ENCODE measurements at places on chromosomes 5 and 9. TPM values are rescaled to one million over a fixed set of nuclear protein-coding genes. Genes with fewer than 3 reads are reported as not detected.
A peak's percentile ranks its signal among the peaks of the same experiment; 100 is the strongest.

DNA sequence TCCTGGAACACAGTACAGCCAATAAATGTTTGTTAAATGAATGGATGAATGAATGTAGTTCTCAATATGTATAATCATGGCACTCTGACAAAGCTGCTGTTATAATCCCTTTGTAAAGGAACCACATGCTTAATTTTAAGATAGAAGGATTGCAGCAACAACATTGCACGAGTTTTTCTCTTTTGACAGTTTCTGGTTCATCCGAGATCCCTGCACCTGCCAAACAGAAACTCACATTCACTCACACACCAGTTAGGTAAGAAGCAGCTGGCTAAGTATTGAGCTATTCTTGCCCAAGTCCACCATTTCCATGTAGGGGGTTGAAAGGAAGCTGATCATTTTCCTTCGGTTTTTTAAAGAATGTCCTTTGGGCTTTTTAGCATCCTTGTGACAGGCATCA lies 133.7 kb upstream of the MAP1B start:
- DNase-seq, result no peak

GABRA1 gene
- total RNA-seq, result not detected

GRCh38 chr9:79883073-79883645 lies 311.4 kb downstream of the TLE4 start:
- no peak for DNase-seq

DNA sequence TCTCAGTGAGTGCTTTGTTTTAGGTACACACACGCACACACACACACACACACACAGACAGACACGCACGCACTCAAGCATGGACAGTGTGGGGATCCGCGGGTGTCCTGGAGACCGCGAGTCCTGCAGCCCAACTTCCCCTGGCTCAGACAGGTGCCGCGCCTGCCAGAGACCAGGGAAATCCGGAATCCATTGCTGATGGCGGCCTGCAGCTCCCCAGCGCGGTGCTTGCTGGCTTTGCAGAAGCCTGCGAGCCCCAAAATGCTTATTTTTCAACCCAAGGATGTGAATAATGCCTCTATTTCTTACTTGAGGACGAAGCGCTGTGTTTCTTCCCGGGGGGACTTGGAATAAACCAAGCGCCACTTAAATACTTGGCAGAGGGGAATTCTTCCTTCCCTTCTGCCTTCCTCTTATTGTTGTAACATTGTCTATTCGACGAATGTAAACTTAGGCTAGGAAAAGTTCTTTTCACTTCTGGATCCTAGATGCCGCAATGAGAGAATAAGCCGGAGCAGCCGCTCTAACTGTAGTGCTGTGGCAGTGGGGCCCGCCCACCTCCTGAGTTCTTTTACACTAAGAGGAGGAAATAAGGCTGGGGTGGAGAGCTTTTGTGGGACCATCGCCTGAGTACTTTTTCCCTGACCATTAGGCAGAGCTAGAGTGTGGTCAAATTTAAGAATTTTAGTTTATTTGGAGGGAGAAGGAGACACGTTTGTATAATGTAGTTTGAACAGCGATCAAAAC lies 802 bp downstream of the ITGA2 start:
- peak; percentile 21 for DNase-seq

SREK1 gene
- 76.7 TPM for total RNA-seq

- no peak for DNase-seq
These were observed 15.8 kb upstream of the TTC23L start for GRCh38 chr5:34822956-34823715.
